ENCODE measurements at places on chromosomes 3 and 15. TPM values are rescaled to one million over a fixed set of nuclear protein-coding genes. Genes with fewer than 3 reads are reported as not detected.
A peak's percentile ranks its signal among the peaks of the same experiment; 100 is the strongest.

FRMD5 gene
- total RNA-seq: 0.19 TPM

GRCh38 chr3:124772081-124772831 is 42.0 kb downstream of the UMPS start:
- DNase-seq: peak; percentile 54

GRCh38 chr15:66706225-66706732 is 4.2 kb downstream of the SMAD6 start:
- no peak for DNase-seq

- peak; percentile 50 for DNase-seq
Measured at GRCh38 chr15:100686021-100686724, 83.8 kb downstream of the ASB7 start.

P2RY1 gene
- 18.6 TPM for total RNA-seq

DNA sequence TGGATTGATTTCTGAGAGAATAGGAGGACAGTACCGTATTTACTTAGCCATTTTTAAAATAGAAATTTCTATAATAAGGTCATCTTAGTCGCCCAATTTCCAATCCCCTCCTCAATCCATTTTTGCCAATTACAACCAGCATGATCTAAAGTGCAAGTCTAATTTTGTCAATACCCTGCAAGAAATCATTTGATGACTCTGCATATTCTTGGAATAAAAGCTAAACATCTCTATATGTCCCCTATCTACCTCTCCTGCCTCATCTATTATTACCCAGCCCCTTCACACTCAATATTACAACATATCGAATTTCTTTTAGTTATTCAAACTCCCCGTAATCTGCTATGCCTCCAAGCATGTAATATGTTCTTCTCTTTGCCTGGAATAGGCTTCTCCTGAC is 41.9 kb upstream of the TEX55 start:
- DNase-seq: no peak

GRCh38 chr3:71652781-71653413 is 69.4 kb upstream of the FOXP1 start:
- DNase-seq: peak; percentile 26

DNA sequence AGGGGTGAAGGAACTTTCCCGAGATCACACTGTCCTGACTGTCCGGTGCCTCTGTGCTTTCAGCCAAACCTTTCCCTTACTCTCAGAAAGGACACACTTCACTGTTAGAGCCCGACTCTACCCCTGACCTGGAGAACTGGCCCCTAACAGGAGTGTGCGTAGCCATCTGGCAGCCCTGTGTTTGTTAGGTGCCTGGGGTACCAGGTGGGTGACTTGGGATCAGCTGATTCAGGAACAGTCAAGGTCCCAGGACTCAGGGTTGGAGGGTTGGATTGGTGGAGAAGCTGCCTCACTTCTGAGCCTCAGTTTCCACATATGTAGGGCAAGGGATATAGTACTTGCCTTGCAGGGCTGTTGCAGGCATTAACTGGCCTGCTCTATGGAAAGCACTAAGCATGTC is 98.3 kb upstream of the SLC6A11 start:
- no peak for DNase-seq

- peak; percentile 46 for DNase-seq
Measured at GRCh38 chr3:46895204-46895660, 17.7 kb downstream of the PTH1R start.

DNA sequence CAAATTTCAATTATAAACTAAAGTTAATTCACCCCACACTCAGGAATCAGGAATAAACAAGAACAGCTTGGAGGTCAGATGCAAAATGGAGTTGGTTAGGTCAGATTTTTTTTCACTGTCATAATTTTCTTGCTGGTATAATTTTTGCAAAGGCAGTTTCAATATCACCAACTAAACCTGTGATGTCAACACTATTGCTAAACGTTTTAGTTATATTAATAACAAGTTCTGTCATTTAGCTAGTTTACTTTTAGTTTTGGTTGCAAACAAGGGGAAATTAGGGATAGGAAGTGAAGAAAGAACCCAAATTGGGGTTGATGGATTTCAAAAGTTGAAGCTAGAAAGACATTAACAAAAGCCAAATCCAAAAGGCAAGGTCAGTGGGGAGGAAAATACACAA is 4.6 kb upstream of the CPB1 start:
- no peak for DNase-seq

ST8SIA2 gene
- not detected for total RNA-seq

- peak; percentile 74 for DNase-seq
Measured at GRCh38 chr3:11582191-11582968, 61.3 kb downstream of the VGLL4 start.

MYH15 gene
- 0.88 TPM for total RNA-seq

LRRC49 gene
- 1.9 TPM for total RNA-seq

GPR149 gene
- total RNA-seq: not detected

DNA sequence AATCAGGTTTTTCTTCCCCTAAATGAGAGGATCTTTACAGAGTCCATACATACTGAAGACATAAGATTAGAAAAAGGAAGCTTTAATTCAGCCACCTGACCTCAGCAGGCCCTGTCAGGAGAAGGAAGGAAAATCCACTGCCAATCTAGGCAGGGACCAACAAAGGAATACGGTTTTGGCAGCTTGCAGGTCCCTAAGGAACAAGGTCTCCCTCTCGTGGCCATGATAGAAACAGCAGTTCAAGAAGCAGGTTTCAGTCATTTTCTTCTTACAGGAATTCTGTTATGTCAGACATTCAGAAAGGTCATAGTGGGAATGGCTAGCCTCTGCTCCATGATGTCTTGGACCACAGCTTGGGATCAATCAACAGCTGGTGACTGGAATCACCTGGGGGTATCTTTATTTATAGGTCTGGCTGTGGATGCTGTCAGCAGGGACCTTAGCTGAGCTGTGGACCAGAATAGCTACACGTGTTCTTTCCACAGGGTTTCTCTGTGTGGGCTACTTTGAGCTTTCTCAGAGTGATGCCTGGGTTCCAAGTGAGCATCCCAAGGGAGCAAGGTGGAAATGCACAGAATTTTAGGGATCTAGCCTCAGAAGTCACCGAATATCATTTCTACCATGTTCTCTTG is 9.4 kb upstream of the CMSS1 start:
- DNase-seq: peak; percentile 39

DNA sequence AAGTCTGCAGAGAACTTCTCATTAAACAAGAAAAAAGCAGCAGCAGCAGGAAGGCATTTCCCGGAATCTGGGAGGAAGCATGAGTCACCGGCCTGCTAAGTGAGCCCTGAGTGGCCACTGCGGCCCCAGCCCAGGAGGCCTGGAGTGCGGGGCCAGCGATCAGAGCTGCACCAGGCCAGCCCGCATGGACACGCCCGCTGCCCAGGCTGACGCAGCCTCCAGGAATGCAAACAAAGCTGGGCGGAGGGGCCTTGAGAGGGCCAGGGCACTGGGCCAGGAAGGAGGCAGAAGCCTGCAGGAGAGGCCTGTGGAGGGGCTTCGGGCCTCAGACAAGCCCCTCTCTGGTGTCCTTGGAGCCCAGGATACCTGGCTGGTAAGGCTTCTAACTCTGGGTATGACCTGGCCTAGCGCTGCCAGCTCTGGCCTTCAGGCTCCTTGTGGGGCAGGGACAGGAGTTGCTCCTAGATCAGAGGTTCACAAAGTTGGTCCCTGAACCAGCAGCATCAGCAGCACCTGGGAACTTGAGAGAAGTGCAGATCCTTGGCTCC is 101.2 kb downstream of the SMAD6 start:
- DNase-seq: peak; percentile 97

GRCh38 chr3:41434781-41435180 is 235.5 kb downstream of the CTNNB1 start:
- no peak for DNase-seq

- DNase-seq: no peak
Measured at GRCh38 chr3:160200353-160200752, 24.9 kb upstream of the C3orf80 start.

GRCh38 chr3:129820587-129820986 is 72.9 kb downstream of the TMCC1 start:
- DNase-seq: no peak
